NK-92 treated with Interleukin-12 subunit alpha and Interleukin-12 subunit beta, amount 100 ng/mL, for 24 hours (cell line): ENCODE measurements at places on chromosomes 12 and 14.

DNA sequence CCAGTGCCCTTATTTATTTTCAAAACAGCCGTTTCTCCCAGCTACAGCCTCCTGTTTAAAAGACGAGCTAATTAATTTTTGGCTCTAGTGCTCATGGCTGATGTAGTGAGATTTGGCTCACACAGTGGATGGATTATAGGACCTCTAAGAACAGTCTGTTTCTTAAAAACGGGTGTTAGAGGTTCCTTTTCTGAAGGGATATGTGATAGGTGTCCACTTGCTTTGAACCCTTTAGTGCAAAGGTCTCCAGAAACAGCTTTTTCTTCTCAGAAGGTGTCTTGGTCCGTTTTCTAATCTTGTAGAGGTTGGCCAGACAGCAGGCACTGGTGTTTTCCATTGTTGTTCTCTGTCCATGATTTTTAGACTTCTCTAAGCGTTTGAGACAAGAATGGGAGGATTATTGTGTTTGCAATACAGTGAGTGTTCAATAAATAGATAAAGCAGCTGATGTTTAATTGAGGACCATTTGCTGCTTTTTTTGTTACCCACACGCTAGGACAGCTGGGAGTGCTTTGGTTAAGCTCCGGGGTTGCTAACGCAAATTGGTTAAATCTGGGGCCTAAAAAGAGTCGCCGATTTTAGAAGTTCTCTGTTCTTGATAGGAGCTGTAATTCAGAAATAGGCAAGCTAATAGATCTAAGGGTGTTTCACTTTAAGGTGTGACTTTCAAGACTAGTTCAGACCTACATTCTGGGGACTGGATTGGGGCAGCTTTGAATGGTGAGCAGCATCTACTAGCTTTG lies 1.0 kb downstream of the BORCS5 start:
- DNase-seq = no peak

- peak; percentile 45 for DNase-seq
These were observed 33.4 kb upstream of the RNASE3 start for GRCh38 chr14:20857630-20858261.

GRCh38 chr14:80211153-80212022 lies at the start of gene DIO2:
TSS of gene DIO2 (minus strand) at chr14:80211504. CDS start at chr14:80211472, 32 bp downstream.
- no peak for DNase-seq

DNA sequence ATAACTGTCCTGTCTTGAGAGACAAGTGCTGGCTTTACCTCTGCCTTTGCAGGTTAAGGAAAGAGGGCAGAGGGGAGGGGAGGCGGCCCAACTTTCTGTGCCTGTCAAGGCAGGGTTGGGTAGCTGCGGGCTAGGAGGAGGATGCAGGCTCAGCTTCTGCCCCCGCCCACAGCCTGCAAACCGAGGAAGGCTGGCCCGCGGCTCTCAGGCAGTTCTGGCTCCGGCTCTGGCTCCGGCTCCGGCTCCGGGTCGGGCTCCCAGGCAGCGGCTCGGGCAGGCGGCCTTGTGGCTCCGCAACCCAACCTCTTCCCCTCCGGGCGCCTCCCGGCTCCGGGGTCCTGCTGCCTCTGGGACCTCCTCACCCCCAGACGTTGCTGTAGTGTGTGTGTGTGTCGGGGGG lies 92.9 kb downstream of the TMEM30B start:
- DNase-seq = no peak

DNA sequence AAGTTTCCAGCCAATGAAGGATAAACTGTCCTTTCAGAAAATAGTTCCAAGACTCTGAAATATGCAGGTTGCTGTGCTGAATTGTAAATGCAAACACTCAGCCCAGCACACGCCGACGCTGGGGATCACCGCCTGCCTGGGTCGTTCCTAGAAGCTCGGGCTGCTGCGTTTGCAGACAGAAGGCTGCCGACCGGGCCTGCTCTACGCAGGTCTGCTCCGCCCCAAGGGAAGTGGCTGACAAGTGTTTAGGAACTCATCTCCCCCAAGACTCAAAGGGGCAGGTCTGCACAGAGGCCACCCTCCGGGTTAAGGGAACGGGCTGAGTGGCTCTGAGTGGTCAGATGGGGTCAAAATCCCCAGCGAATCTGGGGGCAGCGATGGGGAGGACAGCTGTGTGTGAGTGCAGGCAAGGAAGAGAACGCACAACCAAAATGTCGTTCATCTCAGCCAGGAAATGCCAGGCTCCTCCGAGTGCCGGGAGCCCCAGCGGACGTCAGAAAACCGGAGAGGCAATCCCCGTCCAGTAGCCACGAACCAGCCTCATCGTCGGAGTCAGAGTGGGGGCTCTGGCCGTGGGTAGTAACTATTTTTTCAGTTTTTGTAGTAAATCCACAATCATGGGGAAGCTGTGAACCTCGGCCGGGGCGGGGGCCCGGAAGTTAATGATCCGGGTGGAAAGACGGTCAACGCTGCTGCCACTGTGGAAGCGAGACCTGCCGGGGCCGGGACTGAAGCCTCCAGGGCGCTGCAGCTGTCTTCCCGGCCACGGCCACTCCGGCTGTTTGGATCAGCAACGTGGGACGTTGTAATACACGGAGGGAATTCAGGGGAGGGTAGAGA lies 6.0 kb downstream of the GALNT9 start:
- no peak for DNase-seq

DNA sequence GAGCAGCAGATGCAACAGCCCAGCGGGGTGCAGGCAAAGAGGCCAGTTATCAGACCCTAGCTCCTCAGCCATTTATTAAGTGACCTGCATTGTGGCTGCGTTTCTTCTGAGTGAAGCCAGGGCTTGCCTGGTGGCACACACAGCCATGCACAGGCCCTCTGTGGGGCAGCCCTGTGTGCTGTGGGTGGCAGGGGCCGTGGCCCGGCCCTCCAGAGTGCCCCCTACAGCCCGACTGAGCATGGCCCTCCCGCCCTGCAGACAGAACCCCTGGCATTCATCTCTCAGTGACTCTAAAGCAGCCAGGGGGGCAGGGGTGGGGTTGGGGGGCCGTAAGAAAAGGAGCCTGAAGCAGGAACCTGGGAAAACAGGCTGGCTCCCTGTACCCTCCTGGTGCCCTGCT lies 226.0 kb upstream of the PWP1 start:
- no peak for DNase-seq

GRCh38 chr14:87617079-87617478 lies 375.9 kb downstream of the GALC start:
- DNase-seq = no peak

DNA sequence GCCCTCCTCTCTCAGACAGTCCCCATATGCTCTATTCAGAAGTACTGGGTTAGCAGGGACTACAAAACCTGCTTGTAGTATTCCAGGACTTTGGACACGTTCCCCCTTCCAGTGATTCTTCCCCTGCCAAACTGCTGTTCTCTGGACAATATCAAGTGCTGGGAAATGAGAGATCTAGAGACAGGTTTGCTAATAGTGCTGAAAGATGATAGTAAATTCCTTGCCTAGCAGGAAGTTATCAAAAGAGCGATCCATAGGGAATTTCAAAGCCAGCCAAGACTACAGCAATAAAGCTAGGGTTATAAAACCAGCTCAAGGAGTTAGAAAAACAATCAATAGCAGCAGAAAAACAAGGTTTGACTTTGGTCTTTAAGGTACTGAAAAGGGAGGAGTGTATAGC lies 15.2 kb downstream of the SLC7A8 start:
- no peak for DNase-seq

GRCh38 chr14:105532735-105533141 lies 6.4 kb downstream of the TMEM121 start:
- no peak for DNase-seq

GRCh38 chr14:59727073-59727661 lies 143.4 kb downstream of the RTN1 start:
- no peak for DNase-seq

- DNase-seq = no peak
These were observed 268.3 kb downstream of the TMTC2 start for GRCh38 chr12:82955043-82955442.

DNA sequence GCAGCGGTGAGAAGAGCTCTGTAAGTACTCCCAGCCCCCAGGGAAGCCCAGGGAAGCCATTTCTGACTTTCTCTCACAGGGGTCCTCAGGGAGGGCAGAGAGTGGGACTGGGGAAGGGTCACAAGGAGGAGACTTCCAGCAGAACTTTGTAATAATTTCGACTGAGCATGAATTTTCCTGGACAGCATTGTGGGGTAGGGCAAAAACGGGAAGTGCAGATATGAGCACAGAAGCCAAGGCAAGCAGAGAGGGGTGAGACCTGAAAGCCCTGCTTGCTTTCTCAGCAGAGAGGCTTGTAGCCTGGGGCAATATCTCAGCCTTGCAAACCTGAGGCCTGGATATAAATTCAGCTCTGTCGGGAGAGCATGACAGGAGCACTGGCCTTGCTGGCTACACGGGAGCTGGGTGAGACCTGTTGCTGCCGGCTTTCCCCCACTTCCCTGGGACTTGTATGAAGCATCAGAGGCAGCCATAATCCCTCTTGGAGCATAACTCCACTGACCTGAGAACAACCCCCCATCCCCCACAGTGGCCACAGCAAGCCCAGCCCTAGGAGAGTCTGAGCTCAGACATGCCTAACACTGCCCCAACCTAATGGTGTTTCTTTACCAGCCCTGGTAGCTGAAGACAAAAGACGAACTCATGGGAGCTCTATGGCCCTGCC lies 9.8 kb upstream of the IQSEC3 start:
- no peak for DNase-seq
